M059J (cell line): ENCODE measurements at places on chromosomes 3 and 15.

DNA sequence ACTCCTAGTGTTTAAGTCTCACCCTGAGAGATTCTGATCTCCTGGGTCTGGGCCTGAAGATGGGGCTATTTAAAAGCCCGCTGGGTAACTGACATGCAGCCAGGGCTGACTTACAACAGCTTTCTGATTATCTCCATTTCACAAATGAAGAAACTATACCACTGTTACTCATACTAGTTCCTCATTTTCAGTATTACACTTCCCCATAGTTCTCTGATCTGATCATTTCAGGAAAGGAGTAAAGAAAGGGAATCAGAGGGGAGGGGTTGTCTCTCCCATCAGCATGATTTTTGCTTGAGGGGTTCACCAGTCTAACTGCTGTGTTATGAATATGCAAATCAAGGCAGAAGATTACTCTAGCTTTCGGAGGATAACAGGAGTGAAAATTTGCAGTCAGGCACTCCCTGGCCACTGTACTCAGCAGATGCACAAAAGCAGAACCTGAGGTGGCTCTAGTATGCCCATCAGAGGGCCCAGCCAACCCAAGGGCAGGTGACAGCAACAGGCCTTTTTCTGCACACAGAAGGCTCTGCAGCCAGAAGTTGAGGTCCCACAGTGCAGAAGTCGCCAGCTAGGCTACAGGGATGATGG, 59.4 kb downstream of the DAPK2 start:
- DNase-seq, result no peak

- DNase-seq, result peak; percentile 25
Observed at GRCh38 chr15:88658972-88659931, 20.4 kb downstream of the ISG20 start.

GRCh38 chr15:66101715-66102395, 151.7 kb downstream of the MEGF11 start:
- DNase-seq, result no peak

DNA sequence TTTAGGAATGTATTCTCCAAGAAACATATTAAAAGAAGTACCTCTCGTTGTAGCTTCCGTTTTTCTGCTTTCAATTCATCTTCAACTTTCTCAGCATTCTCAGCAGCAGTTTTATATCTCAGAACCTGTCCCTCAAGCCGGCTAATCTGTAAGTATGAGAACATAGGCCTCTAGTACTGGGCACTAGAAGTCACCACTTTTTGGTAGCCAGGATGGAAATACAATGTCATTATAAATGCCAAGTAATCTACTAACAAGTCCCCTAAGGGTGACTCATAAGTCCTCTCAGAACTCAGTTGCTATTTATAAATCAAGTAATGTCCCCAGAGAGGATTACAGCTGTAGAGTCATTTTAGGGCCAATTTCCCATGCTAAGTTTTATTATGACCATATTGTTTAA, 61.1 kb downstream of the MLH1 start:
- peak; percentile 85 for DNase-seq

DNA sequence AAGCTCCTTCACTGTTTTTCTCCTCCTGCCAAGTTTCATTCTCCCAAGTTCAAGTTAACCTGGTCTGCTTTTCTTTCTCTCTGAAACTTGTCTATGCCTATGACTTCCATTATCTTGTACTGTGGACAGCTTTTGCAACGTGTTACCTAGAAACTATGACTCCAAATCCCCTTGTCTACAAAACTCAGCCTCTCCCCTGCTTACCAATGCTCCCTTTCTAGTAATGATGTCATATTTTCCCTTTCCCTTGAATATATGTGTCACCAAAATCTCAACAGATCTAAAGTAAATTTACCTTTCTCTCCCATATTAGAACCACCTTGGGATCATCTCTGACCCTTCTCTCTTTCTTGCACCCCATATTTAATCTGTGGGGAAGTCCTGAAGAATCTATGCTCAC, 10.5 kb upstream of the ABHD2 start:
- DNase-seq, result no peak

GRCh38 chr3:133821767-133822638, 16.4 kb downstream of the SRPRB start:
- DNase-seq, result peak; percentile 91

GRCh38 chr3:71425491-71426071, 157.9 kb downstream of the FOXP1 start:
- DNase-seq, result peak; percentile 87

- peak; percentile 84 for DNase-seq
Observed at GRCh38 chr3:173066044-173067004, 74.7 kb downstream of the SPATA16 start.

- DNase-seq, result no peak
Observed at GRCh38 chr15:59886441-59886840, 117.7 kb upstream of the FOXB1 start.

DNA sequence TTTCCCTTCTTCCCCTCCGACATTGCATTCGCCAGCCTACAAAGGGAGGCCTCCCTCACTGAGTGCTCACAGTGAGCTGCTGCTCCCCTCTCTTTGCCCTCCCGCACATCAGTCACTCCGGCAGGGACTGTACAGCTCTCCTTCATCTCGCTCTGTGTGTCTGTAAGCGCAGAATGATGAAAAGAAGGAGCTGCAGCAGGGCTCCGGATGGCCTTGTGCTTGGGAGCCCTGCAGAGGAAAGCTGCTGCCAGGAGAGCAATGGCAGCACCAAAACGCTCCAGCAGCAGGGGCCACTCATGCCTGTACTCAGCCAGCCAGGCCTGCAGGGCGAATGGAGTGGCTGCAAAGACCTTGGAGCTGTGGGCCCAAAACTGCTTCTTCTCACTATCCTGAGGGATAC, 107.0 kb upstream of the NSMCE3 start:
- DNase-seq, result no peak

GRCh38 chr3:192851821-192852372, 65.8 kb downstream of the MB21D2 start:
- peak; percentile 99 for DNase-seq

- DNase-seq, result no peak
Observed at GRCh38 chr15:87489456-87489855, 767.1 kb downstream of the NTRK3 start.

- DNase-seq, result no peak
Observed at GRCh38 chr3:46709157-46709654, 8.0 kb downstream of the TMIE start.

DNA sequence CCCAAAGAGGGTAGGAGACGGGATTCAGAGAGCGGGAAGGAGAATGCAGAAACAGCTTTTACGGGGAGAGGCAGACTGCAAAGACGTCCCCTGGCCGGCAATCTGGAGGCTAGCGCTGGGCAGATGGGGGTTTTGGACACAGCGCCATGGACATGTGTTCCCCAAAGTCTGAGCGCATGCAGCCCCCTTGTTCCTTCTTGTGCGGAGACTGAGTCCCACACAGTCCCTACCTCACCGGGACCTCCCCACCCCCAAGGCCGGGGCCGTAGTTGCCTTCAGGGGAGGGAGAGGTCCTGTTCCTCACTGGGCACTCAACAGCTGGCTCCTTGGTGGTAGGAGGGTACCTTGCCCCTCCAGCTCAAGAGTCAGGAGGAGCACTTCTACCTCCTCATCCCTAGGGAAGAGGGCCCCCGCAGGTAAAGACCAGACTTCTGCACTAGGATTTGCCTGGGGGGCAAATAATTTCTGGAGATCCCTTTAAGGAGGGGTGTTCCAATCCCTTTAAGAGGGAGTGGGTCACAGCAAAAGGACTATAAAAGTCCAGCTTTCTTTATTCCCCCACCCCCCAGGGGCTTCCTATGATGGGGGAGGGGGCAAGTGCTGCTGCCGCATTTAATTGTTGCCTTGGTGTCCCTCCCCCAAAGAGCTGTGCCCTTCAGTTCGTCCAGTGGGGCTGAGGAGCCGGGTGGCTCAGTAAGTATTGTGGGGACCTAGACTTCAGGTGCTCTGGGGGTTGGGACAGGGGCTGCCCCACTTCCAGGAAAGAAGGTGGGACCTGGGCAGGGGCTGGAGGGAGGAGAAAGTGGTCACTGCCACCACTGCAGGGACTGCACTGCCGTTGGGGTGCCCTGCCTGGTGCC, 3.6 kb upstream of the BAHD1 start:
- DNase-seq, result no peak

DNA sequence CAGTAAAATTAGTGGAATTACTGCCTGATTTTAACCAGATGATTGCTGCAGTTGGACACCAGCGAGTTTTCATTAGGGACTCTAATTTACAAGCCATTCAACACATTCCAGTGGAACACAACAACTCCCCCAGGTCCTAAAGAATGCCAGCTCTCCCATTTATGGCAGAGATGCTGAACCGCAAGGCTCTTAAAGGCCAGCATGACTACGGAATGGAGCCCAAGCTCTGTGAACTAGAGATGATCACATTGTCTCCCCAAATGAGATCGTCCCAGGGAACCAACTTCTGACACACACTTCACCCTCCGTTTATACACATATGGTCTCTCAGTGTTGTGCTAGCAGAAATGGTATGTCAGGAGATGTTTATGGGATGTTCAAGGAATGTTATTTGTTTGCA, 446.2 kb upstream of the NR2F2 start:
- DNase-seq, result peak; percentile 56

DNA sequence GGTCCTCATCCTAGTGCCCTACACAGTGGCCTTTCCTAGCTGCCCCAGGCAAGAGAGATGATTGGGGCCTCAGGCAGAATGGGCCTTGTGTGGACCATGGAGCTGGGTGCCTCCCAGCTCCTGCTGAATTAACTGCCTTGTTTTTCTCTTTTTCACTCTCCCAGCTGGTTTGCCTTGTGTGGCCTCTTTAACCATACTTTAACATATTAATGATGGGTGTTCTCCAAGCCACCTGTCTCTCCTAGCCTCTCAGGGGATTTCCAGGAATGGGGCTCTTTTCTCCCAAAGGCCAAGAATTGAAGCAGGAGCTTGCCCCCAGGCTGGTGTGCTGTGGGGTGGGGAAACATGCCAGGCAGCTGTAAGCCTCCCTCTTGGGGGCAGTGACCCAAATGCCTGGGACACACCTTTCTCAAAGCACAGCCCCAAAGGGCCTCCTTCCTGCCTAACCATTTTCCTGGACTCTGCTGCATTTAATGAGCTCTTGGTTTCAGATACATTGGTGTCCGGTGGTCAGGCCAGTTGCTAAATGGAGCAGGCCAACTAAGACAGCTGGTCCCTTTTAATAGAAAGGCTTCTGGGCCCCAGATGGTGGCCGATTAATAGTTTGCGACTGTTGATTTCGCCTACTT, 5.6 kb downstream of the ALPK3 start:
- DNase-seq, result no peak

DNA sequence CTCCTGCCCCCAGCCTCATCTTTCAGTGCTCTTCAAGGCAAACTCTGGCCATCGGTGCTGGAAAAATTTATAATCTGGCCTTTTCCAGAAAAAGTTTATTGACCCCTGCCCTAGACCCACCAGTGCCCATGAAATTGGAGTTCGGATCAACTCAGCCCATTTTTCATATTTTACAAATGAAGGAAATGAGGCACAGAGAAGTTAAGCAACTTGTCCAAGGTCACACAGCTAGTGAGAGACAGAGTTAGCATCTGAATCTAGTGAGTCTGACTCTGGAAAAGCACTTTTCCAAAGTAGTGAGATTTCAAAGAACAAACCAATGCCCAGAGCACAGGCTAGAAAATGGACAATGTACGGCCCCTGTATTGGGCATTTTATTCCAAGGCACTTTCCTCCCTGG, 69.4 kb upstream of the TLE3 start:
- no peak for DNase-seq

- peak; percentile 45 for DNase-seq
Observed at GRCh38 chr3:31232055-31233025, 300.4 kb upstream of the STT3B start.

DNA sequence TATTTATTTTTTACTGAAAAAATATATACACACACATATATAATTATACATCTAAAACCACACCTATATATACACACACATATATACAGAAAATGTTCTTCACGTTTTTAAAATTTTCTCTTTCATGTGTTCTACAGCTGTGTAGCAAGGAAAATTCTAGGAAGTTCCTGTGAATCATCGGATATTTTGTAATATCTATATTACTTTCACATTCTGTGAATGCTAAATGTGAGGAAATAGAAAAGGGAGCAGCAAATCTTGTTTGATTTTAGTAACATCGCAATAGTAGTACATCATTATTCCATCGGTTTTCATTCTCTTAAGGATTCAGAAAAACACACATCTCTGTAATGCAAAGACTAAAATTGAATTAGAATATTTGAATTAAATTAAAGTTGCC, 836.8 kb upstream of the NECTIN3 start:
- no peak for DNase-seq

- no peak for DNase-seq
Observed at GRCh38 chr15:32738666-32739065, 20.9 kb downstream of the GREM1 start.

GRCh38 chr15:81256916-81257315, 60.2 kb downstream of the IL16 start:
- peak; percentile 26 for DNase-seq

DNA sequence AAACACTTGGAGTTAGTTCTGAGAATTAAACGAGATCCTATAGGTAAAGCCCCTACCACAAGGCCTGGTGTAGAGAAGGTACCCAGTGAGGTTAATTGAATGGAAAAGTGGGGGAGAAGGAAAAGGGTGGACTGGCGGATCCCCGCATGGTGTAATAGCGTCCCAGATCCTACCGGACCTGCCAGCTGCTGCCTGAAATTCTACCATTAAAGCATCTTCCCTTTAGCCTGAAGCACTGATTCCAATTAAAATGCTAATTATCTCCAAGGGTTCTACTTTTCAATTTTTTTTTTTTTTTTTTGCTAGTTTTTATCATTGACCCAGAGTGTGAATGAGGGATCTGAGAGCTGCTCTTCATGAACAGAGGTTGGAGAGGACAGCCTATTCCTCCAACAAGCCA, 237.9 kb downstream of the TLE3 start:
- no peak for DNase-seq

- peak; percentile 59 for DNase-seq
Observed at GRCh38 chr3:71681224-71681668, 44.0 kb downstream of the EIF4E3 start.

DNA sequence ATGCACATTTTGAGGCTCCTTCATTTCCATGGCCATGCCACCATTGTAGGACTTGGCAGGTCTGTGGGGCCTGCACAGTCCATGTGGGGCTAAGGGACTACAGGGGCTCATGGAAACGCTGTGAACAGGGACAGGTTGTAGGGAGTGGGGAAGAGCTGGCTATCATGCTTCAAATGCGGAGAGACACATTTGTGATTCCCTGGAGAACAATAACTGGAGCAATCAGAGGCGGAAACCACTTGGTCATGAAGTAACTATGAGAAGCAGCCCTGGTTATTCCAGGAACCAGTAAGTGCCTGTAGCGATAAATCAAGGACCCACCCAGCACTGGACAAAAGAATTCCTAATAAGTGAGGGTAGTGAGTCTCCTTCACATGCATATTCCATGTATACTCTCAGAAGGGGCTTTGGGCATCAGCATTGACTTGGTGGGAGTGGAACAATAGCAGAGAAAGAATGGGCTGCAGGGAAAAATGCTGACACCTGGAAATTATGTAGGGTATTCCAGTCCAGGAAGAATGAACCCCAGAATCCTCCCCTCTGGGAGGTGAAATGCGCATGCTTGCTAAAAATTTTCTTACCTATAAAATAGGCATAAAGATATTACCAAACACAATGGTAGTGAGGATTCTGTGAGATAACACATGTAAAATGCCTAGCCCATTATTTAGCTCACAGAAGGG, 251.4 kb upstream of the ROPN1 start:
- DNase-seq, result no peak
